Anterior cingulate cortex (tissue), 58 donors: ENCODE measurements at places on chromosomes 5 and 9.

DNA sequence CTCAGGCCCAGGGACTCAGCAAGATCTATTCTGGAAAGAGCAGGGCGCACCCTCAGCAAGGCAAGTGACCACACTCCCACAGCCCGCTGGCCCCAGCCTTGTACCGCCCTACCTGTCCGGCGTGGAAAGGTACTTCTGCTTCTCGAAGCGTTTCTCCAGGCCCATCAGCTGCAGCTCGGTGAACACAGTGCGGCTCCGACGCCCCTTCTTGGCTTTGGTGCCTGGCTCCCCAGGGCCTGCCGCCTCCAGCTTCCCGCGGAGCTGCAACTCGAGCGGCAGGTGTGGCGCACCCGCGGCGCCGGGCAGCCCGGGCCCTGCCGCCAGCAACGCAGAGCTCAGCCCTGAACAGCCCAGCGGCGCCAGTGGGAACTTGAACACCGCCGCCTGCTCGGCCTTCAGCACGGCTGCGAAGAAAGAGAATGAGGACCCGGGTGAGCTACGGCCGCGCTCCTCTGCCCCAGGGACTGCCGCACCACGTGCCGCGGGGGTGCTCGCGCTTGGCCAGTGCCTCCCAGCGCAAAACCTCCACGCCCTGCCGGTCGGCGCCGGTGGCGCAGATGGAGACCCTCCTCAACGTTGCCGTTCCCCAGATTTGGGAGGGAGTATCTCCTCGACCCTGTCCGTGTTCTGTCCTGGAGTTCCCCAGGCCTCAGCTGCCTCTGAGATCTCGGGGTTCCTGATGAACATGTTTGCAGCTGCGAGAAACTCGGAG lies 2.2 kb downstream of the BARX1 start:
- DNase-seq, result no peak

GRCh38 chr5:121681229-121681855 lies 170.3 kb upstream of the FTMT start:
- DNase-seq, result no peak

- DNase-seq, result no peak
Observed at GRCh38 chr9:34964458-34964857, 6.4 kb downstream of the PHF24 start.

- no peak for DNase-seq
Observed at GRCh38 chr5:40442346-40442745, 237.4 kb upstream of the PTGER4 start.

- no peak for DNase-seq
Observed at GRCh38 chr5:137481596-137481995, 17.5 kb downstream of the SPOCK1 start.
